ENCODE measurements at places on chromosomes 1 and 21. TPM values are rescaled to one million over a fixed set of nuclear protein-coding genes. Genes with fewer than 3 reads are reported as not detected.

GRCh38 chr1:109546311-109547109, 1.9 kb upstream of the GNAI3 start:
- peaks cover 3% of the 10 kb centered on the region for H3K27me3 ChIP-seq
- H3K27ac ChIP-seq, result peak overlapping the region; percentile 3
- DNase-seq, result peak; percentile 95

DNA sequence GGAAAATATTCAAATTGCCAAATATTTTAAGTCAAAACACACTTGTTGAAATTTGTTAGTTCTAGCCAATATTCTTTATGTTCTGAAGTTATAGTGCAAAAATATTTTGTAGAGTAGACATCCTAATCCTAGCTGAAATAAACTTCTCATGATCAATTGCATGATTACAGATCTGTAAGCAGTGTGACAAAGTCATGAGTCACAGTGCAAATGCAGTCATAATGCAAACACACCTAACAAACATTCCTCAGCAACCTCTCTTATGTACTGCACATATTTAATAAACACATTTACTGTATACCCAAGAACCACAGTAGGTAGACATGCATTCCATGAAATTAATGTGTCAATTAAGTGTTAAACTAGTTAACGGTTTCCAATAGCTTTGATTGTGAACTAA, 1857.4 kb downstream of the NCAM2 start:
- no peak overlapping the region for H3K4me3 ChIP-seq
- no peaks in the 10 kb centered on the region for H3K27me3 ChIP-seq
- DNase-seq, result no peak
- no peaks in the 10 kb centered on the region for H3K36me3 ChIP-seq
- H3K4me1 ChIP-seq, result no peaks in the 10 kb centered on the region

The SRM gene
- total RNA-seq, result 106 TPM

The TOMM20 gene
- 239 TPM for total RNA-seq

DNA sequence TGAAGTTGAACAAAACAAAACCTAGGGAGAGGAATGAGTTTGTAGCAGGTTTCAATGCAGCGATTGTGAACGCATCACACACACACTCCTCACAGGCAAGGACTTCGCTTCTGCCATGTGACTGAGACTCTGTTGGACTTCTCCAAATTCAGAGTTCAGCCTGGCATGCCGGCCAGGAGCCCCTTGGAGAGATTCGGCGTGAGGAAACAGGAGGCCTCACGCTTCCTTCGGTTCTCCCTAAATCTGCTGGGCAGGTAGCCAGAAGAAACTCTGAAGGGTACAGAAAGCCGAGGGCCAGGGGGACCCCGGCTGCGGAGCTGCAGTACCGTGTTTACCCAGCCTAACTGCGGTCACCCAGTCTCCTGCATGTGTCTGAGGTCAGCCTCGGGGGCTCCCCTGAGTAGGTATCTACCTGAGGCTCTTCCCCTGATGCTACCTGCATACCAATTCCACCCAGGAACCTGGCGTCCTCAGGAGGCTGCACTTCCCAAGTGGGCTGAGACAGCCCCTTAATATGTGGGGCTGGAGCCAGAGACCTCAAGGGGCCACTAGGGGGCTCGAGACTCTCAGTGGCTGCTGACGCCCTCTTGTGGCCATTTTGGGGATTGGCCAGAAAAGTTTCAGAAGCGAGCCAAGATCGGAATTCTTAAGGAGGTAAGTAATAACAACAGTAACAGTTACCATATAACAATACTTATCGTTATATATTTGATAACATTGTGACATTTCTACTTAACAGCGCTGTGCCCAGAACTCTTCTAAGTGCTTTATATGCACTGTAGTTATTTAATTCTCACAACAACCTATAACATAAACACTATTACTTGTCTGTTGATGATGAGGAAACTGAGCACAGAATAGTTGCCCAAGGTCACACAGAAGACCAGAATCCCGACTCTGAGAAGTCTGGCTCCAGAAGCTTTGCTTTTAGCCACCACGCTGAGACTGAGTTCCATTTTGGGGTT, 2.7 kb upstream of the ANXA9 start:
- no peaks in the 10 kb centered on the region for H3K36me3 ChIP-seq
- no peak overlapping the region for H3K4me3 ChIP-seq
- peak; percentile 97 for DNase-seq

DNA sequence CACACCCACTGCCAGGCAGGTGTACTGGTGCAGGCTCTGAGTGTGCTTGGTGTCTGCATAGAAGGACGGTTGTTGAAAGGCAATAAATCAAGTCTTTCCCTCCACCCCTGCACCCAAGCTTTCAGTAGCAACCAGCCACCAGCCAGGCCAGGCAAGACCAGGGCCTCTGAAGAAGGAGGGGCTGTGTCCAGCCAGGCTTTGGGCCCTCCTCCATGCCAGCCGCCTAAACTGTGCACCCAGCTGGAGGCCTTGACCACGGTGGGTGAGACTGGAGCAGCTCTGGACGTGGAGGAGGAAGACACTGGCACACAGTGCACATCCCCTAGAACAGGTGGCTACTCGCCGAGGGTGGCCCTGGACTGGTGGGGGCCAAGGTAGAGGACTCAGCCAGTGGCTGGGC, 4.9 kb downstream of the OLIG2 start:
- no peak for DNase-seq
- no peaks in the 10 kb centered on the region for H3K4me1 ChIP-seq
- H3K36me3 ChIP-seq, result no peaks in the 10 kb centered on the region
- H3K27ac ChIP-seq, result no peak overlapping the region
- no peak overlapping the region for H3K4me3 ChIP-seq
